WTC11 (cell line): ENCODE measurements at places on chromosomes 5 and 9. TPM values are rescaled to one million over a fixed set of nuclear protein-coding genes. Genes with fewer than 3 reads are reported as not detected.
A peak's percentile ranks its signal among the peaks of the same experiment; 100 is the strongest.

CAMK2A gene
- 0.13 to 0.16 TPM (median 0.14 TPM) in 3 replicates for total RNA-seq

LAMC3 gene
- total RNA-seq, result 35.9 to 50.9 TPM (median 36.0 TPM) in 3 replicates

ADAMTS12 gene
- total RNA-seq, result 10.2 to 13.5 TPM (median 11.5 TPM) in 3 replicates

REEP2 gene
- 47.7 to 51.1 TPM (median 50.9 TPM) in 3 replicates for total RNA-seq

CNTLN gene
- total RNA-seq, result 12.2 to 13.4 TPM (median 12.7 TPM) in 3 replicates

ANKRD18A gene
- total RNA-seq, result 10.8 to 15.7 TPM (median 12.9 TPM) in 3 replicates

SOX30 gene
- total RNA-seq, result 0.41 to 0.55 TPM (median 0.46 TPM) in 3 replicates

SPINK5 gene
- 5.9 to 10.5 TPM (median 8.4 TPM) in 3 replicates for total RNA-seq

SAXO1 gene
- total RNA-seq, result 0.02 to 0.09 TPM (median 0.09 TPM) in 3 replicates

TIMD4 gene
- 0.13 TPM in 1 of 3 replicates, not detected in the others for total RNA-seq

COL23A1 gene
- 15.0 to 19.8 TPM (median 18.7 TPM) in 3 replicates for total RNA-seq

IFNE gene
- 0.11 to 0.14 TPM in 2 of 3 replicates, not detected in the other for total RNA-seq

DNA sequence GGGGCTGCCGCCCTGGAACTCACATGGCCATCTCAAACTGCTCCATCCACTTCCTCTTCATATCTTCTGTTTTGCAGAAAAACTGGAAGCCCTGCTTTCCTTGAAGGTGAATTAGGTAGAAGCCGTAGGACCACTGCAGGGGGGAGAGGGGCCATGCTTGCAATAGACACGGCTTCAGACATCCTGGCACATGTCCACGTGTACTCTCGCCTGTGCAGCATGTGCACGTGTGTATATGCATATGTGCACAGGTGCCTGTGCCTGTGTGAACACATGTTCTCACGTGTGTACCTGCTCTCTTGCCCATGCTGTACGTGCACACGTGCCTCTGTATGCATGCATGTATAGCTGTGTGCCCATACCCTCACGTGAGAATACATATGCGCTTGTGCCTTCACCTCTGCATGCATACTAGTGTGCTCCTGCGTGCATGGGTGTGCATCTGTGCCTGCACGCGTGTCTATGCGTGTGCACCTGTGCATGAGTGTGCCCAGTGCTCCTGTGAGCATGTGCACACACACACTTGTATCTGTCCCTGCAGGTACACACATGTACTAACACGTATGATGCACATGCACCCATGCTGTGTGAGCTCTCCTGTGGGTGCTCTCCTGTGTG lies 47.7 kb upstream of the SARDH start:
- H3K27ac ChIP-seq, result no peak overlapping the region
- no peaks in the 10 kb centered on the region for H3K4me1 ChIP-seq
- no peaks in the 10 kb centered on the region for H3K27me3 ChIP-seq
- H3K4me3 ChIP-seq, result no peak overlapping the region
- peaks cover 6% of the 10 kb centered on the region; the same call in 1 of the 2 replicates for H3K36me3 ChIP-seq

DNA sequence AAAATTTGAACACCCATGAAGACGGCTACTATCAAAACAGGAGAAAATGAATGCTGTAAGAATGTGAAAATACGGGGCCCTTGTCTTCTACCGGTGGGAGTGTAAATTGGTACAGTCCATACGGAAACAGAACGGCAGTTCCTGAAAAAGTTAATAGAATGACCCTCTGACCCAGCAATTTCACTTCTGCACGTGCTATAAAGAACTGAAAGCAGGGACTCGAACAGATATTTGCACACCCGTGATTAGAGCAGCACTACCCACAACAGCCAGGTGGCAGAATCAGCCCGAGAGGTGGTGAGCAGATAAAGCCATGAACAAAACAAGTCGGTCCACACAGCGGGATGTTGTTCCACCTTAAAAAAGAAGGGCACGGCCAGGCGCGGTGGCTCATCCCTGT lies 22.6 kb upstream of the SLC12A7 start:
- no peak overlapping the region for H3K4me3 ChIP-seq
- H3K27ac ChIP-seq, result no peak overlapping the region
- peaks cover 9% of the 10 kb centered on the region for H3K4me1 ChIP-seq
- DNase-seq, result no peak

GRCh38 chr5:177303121-177303924 lies at the start of the genes PRELID1 and RAB24:
Gene PRELID1 (plus strand): TSS chr5:177303799. CDS start chr5:177303986, 187 bp downstream.
Gene RAB24 (minus strand): TSS chr5:177303719. CDS start chr5:177303288, 431 bp downstream.
- DNase-seq, result peak; percentile 91
- no peaks in the 10 kb centered on the region for H3K27me3 ChIP-seq
- peaks cover 36% of the 10 kb centered on the region for H3K4me1 ChIP-seq
- peaks cover 29% of the 10 kb centered on the region for H3K36me3 ChIP-seq
- H3K4me3 ChIP-seq, result peak within 1 kb of the TSS; percentile 93

GRCh38 chr5:133962801-133963476 lies 5.5 kb downstream of the C5orf15 start:
- DNase-seq, result no peak
- H3K36me3 ChIP-seq, result peaks cover 11% of the 10 kb centered on the region
- H3K27me3 ChIP-seq, result no peaks in the 10 kb centered on the region

DNA sequence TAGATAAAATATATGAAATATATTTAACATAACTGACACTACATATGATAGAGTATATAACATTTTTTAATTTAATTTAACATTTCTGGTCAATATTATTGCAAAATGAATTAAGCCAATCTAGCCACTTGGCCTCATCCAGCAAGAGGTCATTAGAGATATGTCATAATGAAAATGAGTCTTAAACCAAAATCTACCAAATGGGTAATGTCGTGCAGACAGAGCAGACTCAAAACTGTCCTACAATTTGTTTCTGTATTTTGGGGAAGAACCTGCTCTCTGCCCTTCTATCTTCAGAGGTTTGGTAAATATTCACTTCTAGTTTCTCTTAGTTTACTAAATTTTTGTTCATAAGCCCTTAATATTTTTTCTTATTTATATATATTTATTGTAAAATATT lies 61.4 kb downstream of the ARHGEF28 start:
- H3K27me3 ChIP-seq, result no peaks in the 10 kb centered on the region; the same call in 1 of the 2 replicates
- no peaks in the 10 kb centered on the region; the same call in 1 of the 2 replicates for H3K4me1 ChIP-seq
- H3K4me3 ChIP-seq, result no peak overlapping the region
- H3K36me3 ChIP-seq, result no peaks in the 10 kb centered on the region

GRCh38 chr5:149841851-149842793 lies 102.5 kb downstream of the PDE6A start:
- no peaks in the 10 kb centered on the region for H3K27me3 ChIP-seq
- DNase-seq, result no peak
- peaks cover 3% of the 10 kb centered on the region; the same call in 1 of the 2 replicates for H3K4me1 ChIP-seq

DNA sequence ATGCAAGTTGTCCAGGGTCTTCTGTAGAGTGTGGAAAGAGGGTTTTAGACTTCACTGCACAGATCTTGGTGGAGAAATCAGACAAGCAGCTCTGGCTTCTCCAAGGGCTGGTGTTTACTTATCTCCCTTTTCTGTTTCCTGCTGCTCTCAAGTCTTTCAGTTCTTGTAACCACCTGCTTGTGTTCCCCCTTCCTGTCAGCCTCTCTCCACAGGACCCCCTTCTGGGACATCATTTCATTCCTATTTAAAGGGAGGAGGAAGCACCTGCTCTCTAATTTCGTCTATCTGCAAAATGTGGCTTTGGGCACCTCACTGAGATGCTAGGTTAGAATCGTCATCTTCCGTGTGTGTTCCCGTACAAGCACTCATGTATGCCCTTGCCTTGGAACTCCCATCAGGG lies 636.2 kb downstream of the MTRR start:
- H3K4me3 ChIP-seq, result no peak overlapping the region
- H3K27ac ChIP-seq, result no peak overlapping the region
- H3K36me3 ChIP-seq, result no peaks in the 10 kb centered on the region
- no peaks in the 10 kb centered on the region for H3K27me3 ChIP-seq

DNA sequence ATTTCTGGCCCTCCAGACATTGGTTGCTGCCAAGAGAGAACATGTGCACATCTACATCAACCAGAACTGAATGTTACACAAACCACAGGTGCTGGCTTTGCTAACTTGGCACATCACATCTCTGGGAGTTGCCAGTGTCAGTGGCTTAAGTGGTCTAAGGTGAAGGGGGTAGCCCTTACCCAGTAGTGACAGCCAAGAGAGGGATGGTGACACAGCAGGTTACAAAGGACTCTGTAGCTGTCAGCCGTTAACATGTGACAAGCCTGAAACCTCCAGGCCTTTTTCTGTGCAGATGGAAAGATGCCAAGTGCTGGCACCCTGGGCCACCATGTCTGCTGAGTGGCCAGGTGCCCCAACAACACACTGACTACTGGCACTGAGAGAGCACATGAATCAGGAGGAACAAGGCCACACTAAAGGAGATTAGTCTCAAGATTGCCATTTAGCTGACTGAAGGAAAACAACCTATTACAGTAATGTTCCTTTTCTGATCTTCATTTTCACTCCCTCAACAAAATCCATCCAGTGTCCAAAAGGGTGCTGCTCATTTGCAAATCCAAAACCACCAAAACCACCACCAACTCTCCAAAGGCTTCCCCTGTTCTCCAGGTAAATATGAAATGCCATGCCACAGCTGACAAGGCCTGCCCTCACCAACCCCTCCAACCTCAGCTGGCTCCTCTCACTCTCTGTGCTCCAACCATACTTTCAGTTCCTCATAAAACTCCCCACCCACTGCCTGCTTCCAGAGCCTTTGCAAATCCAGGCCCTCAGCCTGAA lies 20.2 kb downstream of the SIL1 start:
- H3K4me3 ChIP-seq, result no peak overlapping the region
- DNase-seq, result no peak
- H3K27me3 ChIP-seq, result no peaks in the 10 kb centered on the region
- peak overlapping the region; percentile 14; the same call in 1 of the 2 replicates for H3K27ac ChIP-seq
- H3K36me3 ChIP-seq, result peaks cover 2% of the 10 kb centered on the region; the same call in 1 of the 2 replicates
- peaks cover 9% of the 10 kb centered on the region for H3K4me1 ChIP-seq

GRCh38 chr9:134546746-134547145 lies 94.9 kb upstream of the COL5A1 start:
- no peaks in the 10 kb centered on the region for H3K27me3 ChIP-seq
- no peak overlapping the region for H3K27ac ChIP-seq
- H3K36me3 ChIP-seq, result no peaks in the 10 kb centered on the region

- H3K4me3 ChIP-seq, result no peak overlapping the region
- peaks cover 7% of the 10 kb centered on the region for H3K4me1 ChIP-seq
- H3K36me3 ChIP-seq, result peaks cover 6% of the 10 kb centered on the region; the same call in 1 of the 2 replicates
- no peak overlapping the region for H3K27ac ChIP-seq
- no peaks in the 10 kb centered on the region; the same call in 1 of the 2 replicates for H3K27me3 ChIP-seq
Observed at GRCh38 chr5:16260000-16260399, 80.4 kb upstream of the MARCHF11 start.

DNA sequence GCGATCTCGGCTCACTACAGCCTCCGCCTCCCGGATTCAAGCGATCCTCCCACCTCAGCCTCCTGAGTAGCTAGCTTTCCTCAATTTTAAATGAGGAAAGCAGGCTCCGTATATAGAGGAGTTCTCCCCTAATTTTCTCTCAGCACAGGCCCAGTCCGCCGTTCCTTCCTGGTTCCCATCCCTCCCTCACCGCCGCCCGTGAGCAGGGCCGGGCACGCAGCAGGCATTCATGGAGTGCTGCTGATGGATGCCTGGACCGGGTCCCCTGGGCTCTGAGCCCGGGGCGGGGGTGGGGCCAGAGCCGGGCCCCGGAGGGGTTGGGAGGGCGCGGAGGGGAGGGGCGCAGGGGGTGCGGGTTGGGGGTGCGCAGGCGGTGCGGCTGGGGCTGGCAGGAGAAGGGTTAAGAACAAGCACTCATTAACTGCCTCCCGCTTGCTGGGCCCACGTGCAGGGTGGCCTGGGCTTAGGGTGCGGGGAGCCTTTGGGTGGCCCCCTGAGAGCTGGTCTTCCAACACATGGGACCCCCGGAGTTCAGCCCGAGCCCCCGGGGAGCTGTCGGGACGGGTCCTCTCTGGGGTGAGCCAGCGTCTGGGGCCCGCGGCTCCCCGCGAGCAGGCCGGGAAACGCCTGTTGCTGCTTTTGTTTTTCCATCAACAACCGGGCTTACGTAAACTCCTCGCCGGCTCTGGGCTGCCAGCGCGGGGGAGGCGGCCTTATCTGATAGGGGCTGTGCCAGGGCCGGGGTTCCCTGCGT lies 33.7 kb downstream of the LHX2 start:
- H3K27ac ChIP-seq, result no peak overlapping the region
- peaks cover 60% of the 10 kb centered on the region for H3K27me3 ChIP-seq
- peak overlapping the region; percentile 56 for H3K4me3 ChIP-seq
- H3K4me1 ChIP-seq, result peaks cover 10% of the 10 kb centered on the region; the same call in 1 of the 2 replicates
- no peaks in the 10 kb centered on the region for H3K36me3 ChIP-seq

GRCh38 chr9:76643399-76644117 lies 120.7 kb upstream of the PCA3 start:
- H3K27me3 ChIP-seq, result no peaks in the 10 kb centered on the region
- no peak overlapping the region for H3K4me3 ChIP-seq
- H3K27ac ChIP-seq, result peak overlapping the region; percentile 29; the same call in 1 of the 2 replicates
- peak; percentile 13 for DNase-seq
- no peaks in the 10 kb centered on the region for H3K36me3 ChIP-seq
- H3K4me1 ChIP-seq, result peaks cover 49% of the 10 kb centered on the region

DNA sequence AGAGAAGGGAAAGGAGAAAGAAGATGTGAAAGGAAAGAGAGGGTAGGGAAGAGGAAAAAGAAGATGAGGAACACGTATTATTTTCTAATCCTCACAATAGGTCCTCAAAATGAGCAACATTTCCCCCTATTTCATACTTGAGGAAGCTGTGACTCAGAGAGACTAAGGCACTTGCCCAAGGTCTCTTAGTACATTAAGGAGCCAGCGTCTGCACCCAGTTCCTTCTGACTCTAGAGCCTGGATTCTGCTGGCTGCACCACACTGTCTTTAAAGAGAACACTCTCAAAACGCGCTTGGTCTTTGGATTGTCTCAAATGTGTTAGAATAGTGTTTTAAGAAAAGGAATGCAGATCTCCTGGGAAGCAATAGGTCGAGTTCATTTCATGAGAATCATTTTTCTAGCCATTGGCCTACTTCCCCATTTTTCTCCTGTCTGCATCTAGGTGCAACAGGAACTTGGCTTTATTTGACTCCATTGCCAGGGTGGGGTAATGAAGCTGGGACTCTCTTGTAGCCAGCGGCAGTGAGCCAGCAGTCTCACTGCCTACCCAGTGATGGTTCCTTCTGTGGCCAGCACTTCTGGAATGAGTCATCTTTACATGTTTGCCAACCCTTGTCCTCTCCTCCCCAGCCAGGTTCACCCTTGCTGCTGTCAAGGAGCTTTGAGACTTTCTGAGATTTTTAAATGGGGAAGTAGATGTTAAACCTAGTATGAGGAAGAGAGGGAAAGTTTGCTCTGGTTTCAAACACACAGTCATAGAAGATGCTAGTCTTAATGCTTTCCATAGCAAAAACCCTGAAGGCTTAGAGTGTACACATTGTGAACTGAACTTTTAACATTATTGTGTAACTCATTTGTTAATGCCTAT lies 82.7 kb downstream of the DOCK8 start:
- H3K4me3 ChIP-seq, result no peak overlapping the region
- H3K36me3 ChIP-seq, result no peaks in the 10 kb centered on the region
- 0 out of 2 replicates have a peak, but pooled peaks cover 2% of the 10 kb centered on the region for H3K4me1 ChIP-seq
- no peak for DNase-seq
- no peak overlapping the region for H3K27ac ChIP-seq

GRCh38 chr5:53052499-53052898 lies 57.1 kb downstream of the MOCS2 start:
- H3K4me1 ChIP-seq, result no peaks in the 10 kb centered on the region
